Stomach (tissue), 19 donors: ENCODE measurements at places on chromosomes 3 and 15. TPM values are rescaled to one million over a fixed set of nuclear protein-coding genes. Genes with fewer than 3 reads are reported as not detected.
A peak's percentile ranks its signal among the peaks of the same experiment; 100 is the strongest.

CORO2B gene
- 0.89 TPM for total RNA-seq

GRCh38 chr3:59621037-59621436 is 571.2 kb upstream of the CFAP20DC start:
- no peak for DNase-seq

GRCh38 chr3:65177960-65178376 is 490.2 kb upstream of the ADAMTS9 start:
- DNase-seq = peak; percentile 36

- DNase-seq = no peak
Measured at GRCh38 chr3:119296727-119297122, 2.5 kb downstream of the ARHGAP31 start.

TLR9 gene
- not detected for total RNA-seq

VWA5B2 gene
- total RNA-seq = 2.4 TPM

DNA sequence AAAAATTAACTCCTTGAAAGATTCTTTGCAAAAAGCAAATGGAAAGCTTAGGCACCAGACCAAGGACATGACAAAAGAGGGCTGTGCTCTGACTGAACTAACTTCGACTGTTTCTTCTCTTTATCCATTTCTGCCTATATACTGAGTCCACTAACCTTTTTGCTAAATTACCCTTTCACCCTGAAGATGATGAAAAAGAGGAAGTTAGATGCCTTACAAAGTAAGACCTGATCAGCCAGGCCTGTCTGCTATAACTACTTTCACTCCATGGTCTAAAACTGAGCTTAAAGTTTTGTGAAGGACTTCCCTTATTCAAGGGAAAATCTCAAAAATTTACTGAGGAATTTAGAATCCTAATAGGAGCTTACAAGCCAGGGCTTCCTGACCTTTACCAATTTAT is 6.2 kb upstream of the IGSF10 start:
- DNase-seq = no peak

PRC1 gene
- 25.8 TPM for total RNA-seq

DNA sequence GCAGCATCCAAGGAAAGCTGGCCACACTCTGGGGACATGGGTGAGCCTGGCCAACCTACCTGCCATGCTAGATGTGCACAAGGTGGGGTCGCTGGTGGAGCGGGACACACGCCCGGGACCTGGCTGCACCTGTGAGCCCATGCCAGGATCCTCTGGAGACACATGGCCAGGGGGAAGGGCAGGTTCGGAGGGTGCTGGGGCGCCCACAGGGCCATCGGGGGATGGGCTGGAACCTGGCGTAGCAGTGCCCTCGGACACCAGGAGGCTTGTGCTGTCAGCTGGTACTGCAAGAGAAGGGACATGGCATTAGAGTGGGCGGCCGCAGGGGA is 143.4 kb downstream of the NSMCE3 start:
- DNase-seq = no peak

- DNase-seq = no peak
Measured at GRCh38 chr15:41647262-41647661, 12.9 kb upstream of the MGA start.

DNA sequence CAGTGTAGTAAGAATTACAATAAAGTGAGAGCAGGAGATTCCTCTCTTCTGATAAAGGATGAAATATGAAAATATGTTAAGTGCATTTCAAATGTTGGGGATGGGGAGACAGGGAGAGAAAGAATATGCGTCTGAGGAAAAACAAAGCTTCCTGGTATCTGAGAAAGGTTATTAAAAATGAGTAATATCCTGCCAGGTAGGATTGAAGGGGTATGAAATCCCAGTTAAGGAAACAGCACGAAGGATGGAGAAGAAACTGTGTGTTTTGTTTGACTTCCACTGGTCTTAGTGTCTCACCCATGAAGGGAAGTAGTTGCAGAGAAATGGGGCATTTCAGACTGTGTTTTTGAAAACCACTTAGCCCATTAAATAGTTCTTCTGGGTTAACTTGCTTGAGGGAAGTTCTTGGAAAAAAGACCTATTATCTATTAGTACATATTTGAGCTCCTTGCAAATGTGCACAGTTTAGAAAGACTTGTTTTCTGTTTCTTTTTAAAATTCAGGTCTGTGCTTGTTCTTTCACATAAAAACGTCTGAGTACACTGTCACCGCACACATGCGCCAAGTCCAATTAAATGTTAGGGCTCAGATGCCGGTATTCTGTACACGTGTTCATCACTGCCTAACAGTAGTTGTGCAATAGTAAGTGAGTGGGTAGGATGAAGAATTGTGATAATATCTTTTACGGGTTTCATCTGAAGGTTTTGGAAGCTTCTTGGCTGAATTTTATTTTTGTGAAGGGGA is 196.1 kb upstream of the P2RY1 start:
- peak; percentile 28 for DNase-seq

- peak; percentile 78 for DNase-seq
Measured at GRCh38 chr15:41567862-41568261, 8.8 kb downstream of the TYRO3 start.

CPNE9 gene
- not detected for total RNA-seq

DNA sequence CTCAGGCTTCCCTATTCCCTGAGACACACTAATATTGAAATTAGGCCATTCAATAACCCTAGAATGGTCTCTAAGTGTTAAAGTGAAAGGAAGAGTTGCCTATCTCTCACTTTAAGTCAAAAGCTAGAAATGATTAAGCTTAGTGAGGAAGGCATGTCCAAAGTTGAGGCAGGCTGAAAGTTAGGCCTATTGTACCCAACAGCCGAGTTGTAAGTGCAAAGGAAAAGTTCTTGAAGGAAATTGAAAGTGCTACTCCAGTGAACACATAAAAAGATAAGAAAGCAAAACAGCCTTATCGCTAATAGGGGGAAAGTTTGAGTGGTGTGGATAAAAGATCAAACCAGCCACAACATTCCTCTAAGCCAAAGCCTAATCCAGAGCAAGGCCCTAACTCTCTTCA is 117.9 kb upstream of the SPATA12 start:
- no peak for DNase-seq

CYP1A2 gene
- not detected for total RNA-seq

DNA sequence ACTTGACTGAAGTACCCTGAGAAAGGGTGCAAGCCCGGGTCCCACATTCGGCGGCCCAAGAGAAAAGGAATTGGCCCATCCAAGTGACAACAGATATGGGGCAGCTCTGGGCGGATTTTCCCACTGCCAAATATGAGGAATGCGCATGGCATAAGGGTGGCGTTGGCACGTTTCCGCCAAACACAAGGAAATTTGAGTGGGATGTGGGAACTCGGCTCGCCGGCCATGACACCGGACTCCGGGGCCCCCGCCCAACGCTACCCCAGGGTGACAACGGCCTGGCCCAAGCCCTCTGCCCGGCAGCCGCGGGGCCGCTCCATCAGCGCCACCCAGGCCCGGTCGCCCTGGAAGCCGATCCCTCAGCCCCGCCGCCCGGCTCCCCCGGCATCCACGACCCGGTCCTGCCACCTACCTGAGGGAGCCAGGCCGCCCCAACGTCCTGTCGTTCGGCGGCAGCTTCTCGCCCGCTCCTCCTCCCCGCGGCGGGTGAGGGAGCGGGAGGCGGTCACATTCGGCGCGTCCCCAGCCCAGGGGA is 449 bp downstream of the RAF1 start:
- DNase-seq = peak; percentile 48

DNA sequence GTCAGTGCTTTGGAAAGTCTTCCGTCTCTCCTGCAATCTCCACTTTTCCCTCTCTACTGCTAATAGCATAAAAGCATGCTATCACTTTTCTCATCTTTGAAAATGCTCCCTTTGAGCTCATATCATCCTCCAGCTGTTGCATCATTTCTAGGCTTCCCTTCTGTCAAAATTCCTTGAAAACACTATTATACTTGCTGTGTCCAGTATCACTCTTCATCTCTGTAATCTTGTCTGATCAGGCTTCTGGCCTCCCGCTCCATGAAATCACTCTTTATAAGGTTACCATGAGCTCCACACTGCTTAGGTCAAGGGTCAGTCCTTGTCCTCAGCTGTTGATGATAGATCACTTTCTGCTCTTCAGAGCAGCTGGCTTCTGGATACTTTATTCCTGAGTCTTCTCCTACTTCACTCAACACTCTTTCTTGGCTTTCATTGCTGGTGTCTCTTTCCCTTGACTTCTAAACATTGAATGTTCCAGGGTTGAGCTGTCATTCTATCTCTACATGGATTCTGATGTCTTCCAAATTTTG is 50.9 kb upstream of the SPTSSB start:
- DNase-seq = no peak

- no peak for DNase-seq
Measured at GRCh38 chr3:132625613-132626012, 28.5 kb downstream of the ACKR4 start.

GRCh38 chr3:134797741-134798451 is 2.8 kb downstream of the EPHB1 start:
- no peak for DNase-seq

GRCh38 chr3:175272392-175272791 is 413.3 kb downstream of the NAALADL2 start:
- DNase-seq = no peak

IGSF10 gene
- 0.87 TPM for total RNA-seq

GRCh38 chr3:194617143-194617671 is 16.0 kb downstream of the TMEM44 start:
- no peak for DNase-seq

GRCh38 chr3:128870347-128870746 is 9.1 kb upstream of the ACAD9 start:
- DNase-seq = no peak

DNA sequence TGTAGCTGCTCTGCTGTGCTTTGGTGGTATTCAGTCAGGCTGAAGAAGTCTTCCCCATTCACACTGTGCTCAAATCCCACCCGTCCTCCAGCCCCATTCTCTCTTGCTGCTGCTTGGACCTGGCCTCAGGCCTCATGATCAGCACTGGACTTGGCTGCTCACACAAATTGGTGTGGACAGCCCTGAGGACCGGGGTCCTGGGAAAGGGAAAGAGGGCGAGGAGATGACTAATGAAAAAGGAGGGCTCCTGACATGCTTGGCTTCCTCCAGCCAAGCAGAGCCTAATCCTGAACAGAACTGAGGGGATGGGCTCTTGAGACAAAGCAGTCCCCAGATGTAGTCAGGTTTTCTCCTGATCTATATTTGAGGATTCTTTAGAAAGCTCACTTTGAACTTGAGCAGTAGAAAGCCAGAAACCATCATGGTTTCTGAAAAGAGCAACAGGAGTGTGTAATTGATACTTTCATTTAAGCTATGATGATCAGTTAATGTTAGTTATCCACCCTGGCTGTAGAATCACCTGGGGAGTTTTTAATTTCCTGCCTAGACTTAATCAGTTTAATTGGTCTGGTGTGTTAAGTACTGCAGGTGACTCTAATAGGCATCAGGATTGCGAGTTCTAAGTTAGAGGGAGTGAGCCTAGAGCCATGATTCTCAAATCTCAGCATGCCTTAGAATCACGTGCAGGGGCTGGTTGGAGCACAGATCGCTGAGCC is 79.4 kb upstream of the THBS1 start:
- no peak for DNase-seq
